ENCODE measurements at places on chromosomes 4 and X.

DNA sequence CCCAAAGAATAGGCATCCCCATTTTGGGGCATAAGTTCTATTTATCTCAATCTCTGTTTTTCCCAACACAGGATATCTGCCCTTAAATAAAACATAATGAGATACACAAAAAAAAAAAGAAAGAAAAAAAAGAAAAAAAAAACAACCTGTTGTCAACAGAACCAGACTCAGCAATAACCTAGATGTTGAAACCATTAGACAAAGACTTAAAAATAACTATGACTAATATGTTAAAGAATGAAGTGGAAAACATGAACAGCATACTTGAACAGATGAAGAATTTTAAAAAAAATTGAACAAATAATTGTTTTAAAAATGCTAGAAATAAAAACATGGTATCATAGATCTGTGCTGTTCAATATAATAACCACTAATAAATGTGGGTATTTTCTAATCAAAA lies 93.4 kb upstream of the RXFP1 start:
- DNase-seq = no peak
- H3K27me3 ChIP-seq = no peaks in the 10 kb centered on the region
- H3K4me3 ChIP-seq = no peak overlapping the region
- no peaks in the 10 kb centered on the region for H3K4me1 ChIP-seq

DNA sequence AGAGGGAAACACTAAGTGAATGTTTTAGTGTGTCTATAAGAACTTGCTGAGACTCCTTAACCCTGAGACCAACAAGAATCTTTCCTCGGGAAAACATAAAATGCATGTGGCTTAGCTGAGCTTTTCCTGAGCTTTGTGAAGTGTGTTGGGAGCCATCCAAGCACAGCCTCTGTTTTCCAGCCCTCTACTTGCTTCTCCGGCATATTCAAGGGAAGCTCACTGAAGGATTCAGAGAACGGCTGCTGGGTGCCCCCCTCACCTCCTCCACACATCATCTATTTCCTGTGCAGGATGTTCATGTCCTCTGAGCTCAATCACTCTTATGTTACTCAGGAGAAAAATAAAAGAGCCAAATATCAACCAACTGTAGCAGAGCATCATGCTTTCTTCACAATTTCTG lies 492.1 kb downstream of the IL15 start:
- no peak for DNase-seq
- H3K4me3 ChIP-seq = no peak overlapping the region
- H3K27ac ChIP-seq = peak overlapping the region; percentile 17
- H3K4me1 ChIP-seq = no peaks in the 10 kb centered on the region
- H3K36me3 ChIP-seq = no peaks in the 10 kb centered on the region

- no peaks in the 10 kb centered on the region for H3K36me3 ChIP-seq
- H3K27me3 ChIP-seq = no peaks in the 10 kb centered on the region
- no peak overlapping the region for H3K27ac ChIP-seq
- DNase-seq = no peak
- no peak overlapping the region for H3K4me3 ChIP-seq
Measured at GRCh38 chrX:9804444-9804843, 18.2 kb downstream of the SHROOM2 start.

- no peak overlapping the region for H3K4me3 ChIP-seq
- H3K27ac ChIP-seq = no peak overlapping the region
- H3K27me3 ChIP-seq = no peaks in the 10 kb centered on the region
- no peaks in the 10 kb centered on the region for H3K4me1 ChIP-seq
- H3K36me3 ChIP-seq = no peaks in the 10 kb centered on the region
- no peak for DNase-seq
Measured at GRCh38 chr4:80393970-80394250, 58.4 kb downstream of the CFAP299 start.

DNA sequence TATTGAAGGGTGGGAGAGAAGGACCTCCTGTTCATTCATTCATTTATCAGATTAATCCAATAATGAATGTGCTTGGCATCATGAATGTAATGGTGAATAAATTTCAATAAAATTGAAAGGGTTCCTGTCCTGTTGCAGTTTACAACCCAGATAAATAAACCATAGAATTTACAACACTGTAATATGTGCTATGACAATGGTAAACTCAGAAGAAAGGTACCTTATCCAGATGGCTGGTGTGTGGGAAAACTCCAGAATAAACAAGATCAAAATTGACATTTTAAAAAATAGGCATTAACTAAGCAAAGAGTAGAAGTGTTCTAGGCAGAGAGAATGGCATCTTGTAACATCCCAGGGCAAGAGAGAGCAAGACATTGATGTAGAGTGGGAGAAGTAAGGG lies 15.3 kb downstream of the ARL13A start:
- DNase-seq = no peak
- no peak overlapping the region for H3K27ac ChIP-seq
- no peak overlapping the region for H3K4me3 ChIP-seq
- no peaks in the 10 kb centered on the region for H3K4me1 ChIP-seq

GRCh38 chr4:19213388-19213787 lies 1038.3 kb upstream of the SLIT2 start:
- H3K4me1 ChIP-seq = no peaks in the 10 kb centered on the region
- no peaks in the 10 kb centered on the region for H3K36me3 ChIP-seq
- H3K27ac ChIP-seq = no peak overlapping the region
- no peaks in the 10 kb centered on the region for H3K27me3 ChIP-seq
- H3K4me3 ChIP-seq = no peak overlapping the region
- DNase-seq = no peak

DNA sequence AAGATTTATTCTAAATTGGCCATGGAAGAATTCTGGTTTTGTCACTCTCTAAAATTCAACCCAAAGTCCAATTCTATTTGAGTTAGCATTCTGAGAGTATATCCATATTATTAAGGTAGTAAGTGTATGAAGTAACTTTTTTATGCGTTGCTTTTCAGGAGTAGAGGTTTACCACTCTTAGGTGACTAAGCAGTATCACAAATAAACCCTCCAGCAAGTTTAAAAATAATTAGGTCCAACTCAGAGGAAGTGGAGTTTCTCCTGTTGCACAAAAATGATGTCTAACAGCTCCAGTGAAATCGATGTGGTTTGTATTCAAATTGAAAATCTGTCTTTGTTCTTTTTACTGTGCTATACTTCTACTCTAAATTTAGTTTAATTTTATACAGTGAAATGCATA lies 6.6 kb downstream of the SCML1 start:
- no peak overlapping the region for H3K4me3 ChIP-seq
- no peak for DNase-seq
- no peaks in the 10 kb centered on the region for H3K27me3 ChIP-seq
- no peak overlapping the region for H3K27ac ChIP-seq

DNA sequence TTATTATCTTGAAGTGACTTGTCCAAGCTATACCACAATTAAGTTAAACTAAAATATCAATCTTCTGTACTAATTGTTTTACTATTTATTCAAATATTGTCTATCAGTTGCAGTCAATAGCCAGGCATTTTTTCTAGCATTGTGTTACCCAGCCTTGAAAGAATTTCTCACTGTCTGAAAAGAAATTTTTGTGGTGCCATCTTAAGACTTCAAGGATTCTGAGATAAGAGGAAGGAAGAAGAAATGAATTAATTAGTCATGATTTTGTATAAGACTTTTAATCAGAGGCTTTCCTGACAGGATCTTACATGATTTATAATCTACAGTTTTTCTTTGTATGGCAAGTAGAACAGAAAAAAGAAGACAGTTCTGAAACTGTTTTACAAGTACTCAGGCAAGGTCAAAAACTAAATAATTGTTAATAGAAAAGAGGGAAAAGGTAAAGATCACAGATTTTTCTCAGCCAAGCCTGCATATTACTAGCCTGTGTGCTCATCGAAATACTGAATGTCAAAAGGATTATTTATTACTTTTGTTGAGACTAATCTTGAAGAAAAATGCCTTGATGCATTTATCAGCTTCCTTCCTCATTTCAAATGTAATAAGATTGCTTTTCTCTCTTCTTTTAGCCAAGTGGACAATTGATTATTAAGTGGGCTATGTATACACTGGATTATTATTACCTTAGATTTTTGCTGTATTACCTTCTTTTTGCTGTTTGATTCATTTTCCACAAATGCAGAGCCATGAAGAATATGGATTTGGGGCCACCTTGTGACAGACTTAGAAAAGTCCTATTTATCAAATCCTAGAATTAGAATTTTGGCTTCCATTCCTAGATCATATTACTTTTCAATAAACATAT lies 53.8 kb downstream of the CXCL1 start:
- no peaks in the 10 kb centered on the region for H3K36me3 ChIP-seq
- H3K27me3 ChIP-seq = no peaks in the 10 kb centered on the region
- H3K4me3 ChIP-seq = no peak overlapping the region
- DNase-seq = no peak
- no peak overlapping the region for H3K27ac ChIP-seq

DNA sequence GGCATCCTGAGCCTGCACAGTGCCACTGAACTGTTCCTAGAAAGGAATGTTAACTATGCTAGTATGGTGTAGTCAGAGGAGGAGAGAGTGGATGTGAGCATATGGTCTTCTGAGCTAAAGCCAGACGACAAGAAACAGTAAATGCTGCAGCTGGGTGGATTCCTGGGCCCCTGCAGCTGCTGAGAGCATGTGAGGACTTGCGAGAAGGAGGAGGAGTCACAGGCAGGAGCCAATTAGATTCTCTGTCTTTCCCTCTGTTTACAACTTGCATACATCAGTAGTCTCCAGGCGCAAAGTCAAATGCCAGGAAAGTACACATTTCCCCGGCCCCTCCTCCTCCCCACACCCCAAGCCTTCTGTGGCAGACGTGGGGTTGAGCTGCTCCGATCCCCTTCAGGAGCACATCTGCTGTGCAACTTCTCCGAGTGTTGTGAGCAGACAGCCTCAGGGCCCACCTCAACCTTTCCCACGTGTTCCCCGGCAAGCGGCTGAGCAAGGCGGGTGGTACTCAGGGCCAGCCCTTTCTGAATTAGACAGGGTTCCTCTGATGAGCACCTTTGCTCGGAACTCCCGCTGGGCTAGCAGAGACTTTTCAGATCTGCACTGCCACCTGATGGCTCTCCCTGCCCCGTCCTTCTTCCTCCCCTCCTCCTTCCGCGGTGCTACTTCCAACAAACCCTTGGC lies 108.7 kb upstream of the ATP6AP2 start:
- no peaks in the 10 kb centered on the region for H3K27me3 ChIP-seq
- no peak for DNase-seq
- H3K27ac ChIP-seq = no peak overlapping the region
- no peaks in the 10 kb centered on the region for H3K4me1 ChIP-seq

- H3K36me3 ChIP-seq = no peaks in the 10 kb centered on the region
- no peak for DNase-seq
- H3K27ac ChIP-seq = no peak overlapping the region
- H3K27me3 ChIP-seq = no peaks in the 10 kb centered on the region
Measured at GRCh38 chr4:185958094-185958747, 110.7 kb upstream of the TLR3 start.

- no peak overlapping the region for H3K4me3 ChIP-seq
- no peak overlapping the region for H3K27ac ChIP-seq
- H3K36me3 ChIP-seq = no peaks in the 10 kb centered on the region
- no peaks in the 10 kb centered on the region for H3K27me3 ChIP-seq
Measured at GRCh38 chr4:48047896-48048295, 31.3 kb downstream of the NIPAL1 start.

GRCh38 chr4:17535242-17535641 lies 20.3 kb downstream of the CLRN2 start:
- no peaks in the 10 kb centered on the region for H3K27me3 ChIP-seq
- no peaks in the 10 kb centered on the region for H3K36me3 ChIP-seq
- no peaks in the 10 kb centered on the region for H3K4me1 ChIP-seq
- no peak overlapping the region for H3K4me3 ChIP-seq
- H3K27ac ChIP-seq = no peak overlapping the region

- H3K4me3 ChIP-seq = no peak overlapping the region
- H3K27me3 ChIP-seq = no peaks in the 10 kb centered on the region
- DNase-seq = no peak
- H3K27ac ChIP-seq = no peak overlapping the region
- no peaks in the 10 kb centered on the region for H3K36me3 ChIP-seq
Measured at GRCh38 chr4:176838601-176839433, 46.1 kb upstream of the VEGFC start.

DNA sequence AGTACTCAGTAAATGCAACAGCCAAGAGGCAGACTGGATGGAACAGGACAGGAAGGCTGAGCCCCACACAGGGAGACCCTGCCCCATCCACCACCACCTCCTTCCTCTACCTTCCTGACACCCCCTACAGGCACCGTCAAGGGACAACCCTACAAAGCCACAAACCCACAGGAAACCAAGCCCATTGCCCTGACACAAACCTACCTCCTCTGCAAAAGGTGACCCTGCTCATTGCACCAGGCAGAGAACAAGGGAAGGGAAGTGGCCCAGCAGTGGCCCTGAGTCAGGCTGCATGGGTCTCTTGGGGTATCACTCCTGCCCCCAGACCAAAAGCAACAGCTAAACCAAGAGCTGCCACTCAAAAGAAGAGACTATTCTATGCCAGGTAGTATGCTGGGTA lies 21.0 kb downstream of the JAKMIP1 start:
- no peaks in the 10 kb centered on the region for H3K4me1 ChIP-seq
- DNase-seq = no peak
- no peaks in the 10 kb centered on the region for H3K36me3 ChIP-seq
- no peaks in the 10 kb centered on the region for H3K27me3 ChIP-seq
- no peak overlapping the region for H3K27ac ChIP-seq

DNA sequence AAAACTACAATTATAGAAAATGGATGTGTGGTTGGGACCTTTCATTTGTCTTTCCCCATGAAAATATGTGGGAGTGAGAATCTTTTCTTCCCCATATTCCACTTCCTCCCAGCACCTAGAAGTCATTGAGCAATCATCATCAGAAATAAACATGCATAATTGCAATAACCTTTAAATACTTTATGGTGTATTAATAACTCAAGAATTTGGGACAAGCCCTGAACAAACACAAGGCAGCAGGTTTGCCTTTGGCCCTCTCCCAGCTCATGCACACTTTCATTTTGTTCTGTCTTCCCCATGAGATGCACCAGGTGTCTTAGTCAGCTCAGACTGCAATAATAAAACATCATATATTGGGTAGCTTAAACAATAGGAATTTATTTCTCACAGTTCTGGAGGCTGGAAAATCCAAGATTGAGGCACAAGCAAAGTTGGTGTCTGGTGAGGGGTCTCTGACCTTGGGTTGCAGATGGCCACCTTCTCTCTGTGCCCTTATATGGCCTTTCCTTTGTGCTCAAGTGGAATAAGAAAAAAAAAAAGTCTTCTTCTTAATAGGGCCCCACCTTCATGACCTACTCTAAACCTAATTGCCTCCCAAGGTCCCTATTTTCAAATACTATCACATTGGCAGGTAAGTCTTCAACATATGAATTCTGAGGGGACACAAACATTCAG lies 34.7 kb upstream of the TMEM184C start:
- H3K4me1 ChIP-seq = no peaks in the 10 kb centered on the region
- H3K27ac ChIP-seq = no peak overlapping the region
- no peaks in the 10 kb centered on the region for H3K36me3 ChIP-seq
- H3K27me3 ChIP-seq = no peaks in the 10 kb centered on the region
- DNase-seq = no peak

GRCh38 chr4:1770791-1771231 lies 22.3 kb upstream of the FGFR3 start:
- no peak overlapping the region for H3K4me3 ChIP-seq
- no peaks in the 10 kb centered on the region for H3K4me1 ChIP-seq
- H3K36me3 ChIP-seq = no peaks in the 10 kb centered on the region
- H3K27ac ChIP-seq = no peak overlapping the region
- H3K27me3 ChIP-seq = peaks cover 10% of the 10 kb centered on the region
- DNase-seq = no peak
